NT2/D1 (cell line): ENCODE measurements at places on chromosomes 3 and 15.

- no peak for DNase-seq
Observed at GRCh38 chr15:90266485-90266884, 1.0 kb downstream of the NGRN start.

GRCh38 chr3:59731943-59732342, 682.1 kb upstream of the CFAP20DC start:
- no peak for DNase-seq

DNA sequence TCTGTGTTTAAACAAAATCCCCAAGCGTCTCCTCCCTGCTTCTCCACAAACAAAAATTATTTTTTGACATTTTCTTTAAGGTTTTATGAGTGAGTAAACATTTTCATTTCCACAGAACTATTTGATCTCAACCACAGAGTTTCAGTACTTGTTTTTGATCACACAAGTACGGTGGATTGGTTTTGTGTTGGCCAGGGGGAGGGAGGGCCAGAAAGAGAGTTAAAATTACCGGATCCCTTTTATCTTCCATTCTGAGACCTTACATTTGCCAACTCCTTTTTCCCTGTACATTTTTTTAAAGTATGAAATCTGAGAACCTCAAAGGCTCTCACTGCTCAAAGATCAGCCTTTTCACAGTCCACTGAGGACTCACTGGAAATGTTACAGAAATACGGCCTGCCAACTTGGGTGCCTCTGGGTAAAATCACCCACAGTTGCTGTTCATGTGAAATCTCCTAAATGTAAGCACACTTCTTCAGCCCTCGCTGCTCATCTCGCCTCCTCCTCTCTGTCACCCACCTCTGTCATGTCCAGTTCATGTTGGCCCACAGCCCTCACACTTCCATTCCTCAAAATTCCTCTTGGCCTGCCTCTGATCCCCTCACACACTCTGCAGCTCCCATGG, 1.7 kb downstream of the HOMER2 start:
- no peak for DNase-seq

GRCh38 chr3:33658621-33658990, 59.4 kb downstream of the CLASP2 start:
- no peak for DNase-seq

DNA sequence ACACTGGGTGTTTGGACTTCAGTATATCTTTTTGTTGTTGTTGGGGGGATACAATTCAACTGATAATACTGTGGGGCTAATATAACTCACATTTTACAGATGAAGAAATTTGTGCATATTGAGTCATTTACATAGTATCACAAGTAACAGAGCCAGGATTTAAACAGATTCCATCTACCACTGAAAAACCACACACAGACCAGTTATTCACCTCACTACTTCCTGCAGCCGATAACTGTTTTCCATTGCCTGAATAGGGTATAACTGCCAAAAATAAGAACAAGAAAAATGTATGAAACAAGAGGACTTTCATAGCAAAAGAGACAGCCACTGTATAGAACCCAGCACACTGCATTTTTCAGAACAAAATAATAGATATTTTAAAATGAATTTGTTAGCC, 215.8 kb upstream of the CNTN6 start:
- no peak for DNase-seq
